ENCODE measurements at places on chromosomes 12 and 14.

DNA sequence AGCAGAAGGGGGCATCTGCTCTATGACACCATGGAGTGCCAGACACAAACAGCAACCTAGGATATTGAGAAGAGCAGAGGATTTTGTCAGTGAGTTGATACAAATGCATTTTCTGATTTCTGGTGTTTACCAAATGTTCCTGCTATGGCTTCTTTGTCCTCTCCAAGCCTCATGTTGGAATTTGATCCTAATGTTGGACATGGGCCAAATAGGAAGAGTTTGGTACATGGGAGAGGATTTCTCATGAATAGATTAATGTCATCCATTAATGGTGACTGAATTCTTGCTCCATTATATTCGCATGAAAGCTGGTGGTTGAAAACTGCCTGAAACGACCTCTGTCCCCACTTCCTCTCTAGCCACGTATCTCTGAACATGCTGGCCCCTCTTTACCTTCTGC is 1002.2 kb upstream of the FLRT2 start:
- peak; percentile 2 for DNase-seq

- DNase-seq = no peak
Measured at GRCh38 chr12:22103418-22103817, 57.4 kb downstream of the CMAS start.

- peak; percentile 73 for DNase-seq
Measured at GRCh38 chr12:123143736-123144461, 7.0 kb downstream of the PITPNM2 start.

GRCh38 chr12:46557539-46558373 is 185.2 kb upstream of the SLC38A2 start:
- peak; percentile 57 for DNase-seq

- DNase-seq = peak; percentile 90
Measured at GRCh38 chr14:68349900-68350629, 442.8 kb downstream of the ZFP36L1 start.

GRCh38 chr14:67987606-67988005 is 168.0 kb downstream of the RAD51B start:
- DNase-seq = peak; percentile 97

- DNase-seq = no peak
Measured at GRCh38 chr12:17456486-17456885, 633.5 kb downstream of the RERGL start.

GRCh38 chr12:6096527-6096926 is 27.9 kb downstream of the VWF start:
- no peak for DNase-seq

- DNase-seq = peak; percentile 28
Measured at GRCh38 chr12:130031571-130032189, 127.9 kb upstream of the TMEM132D start.

DNA sequence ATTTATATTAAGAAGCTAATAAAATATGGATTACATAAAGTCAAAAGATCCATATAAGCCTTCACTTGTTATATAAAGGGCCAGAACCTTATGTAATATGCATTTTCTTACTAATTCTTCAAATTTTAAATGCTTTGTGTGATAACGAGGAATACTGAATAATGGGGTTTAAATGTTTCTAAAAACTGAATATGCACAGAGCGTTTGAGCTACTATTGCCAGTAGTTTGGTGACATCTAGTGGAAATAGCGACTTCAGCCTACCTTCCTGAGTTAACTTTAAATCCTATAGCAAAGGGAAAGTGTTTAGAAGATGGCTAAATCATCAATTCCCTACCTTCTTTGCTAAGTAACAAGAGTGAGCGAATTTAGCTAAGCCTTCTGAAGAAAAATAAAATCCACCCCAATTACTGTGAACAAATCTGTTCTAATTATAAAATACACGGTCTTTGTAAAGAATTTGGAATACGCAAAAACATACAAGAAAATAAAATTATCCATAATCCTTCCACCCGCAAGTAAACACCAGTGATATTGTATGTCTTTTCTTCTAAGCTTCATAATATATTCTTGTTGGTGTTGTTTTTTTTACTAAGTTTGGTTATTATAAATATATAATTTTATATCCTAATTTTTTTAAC is 115.5 kb upstream of the G2E3 start:
- DNase-seq = peak; percentile 29

DNA sequence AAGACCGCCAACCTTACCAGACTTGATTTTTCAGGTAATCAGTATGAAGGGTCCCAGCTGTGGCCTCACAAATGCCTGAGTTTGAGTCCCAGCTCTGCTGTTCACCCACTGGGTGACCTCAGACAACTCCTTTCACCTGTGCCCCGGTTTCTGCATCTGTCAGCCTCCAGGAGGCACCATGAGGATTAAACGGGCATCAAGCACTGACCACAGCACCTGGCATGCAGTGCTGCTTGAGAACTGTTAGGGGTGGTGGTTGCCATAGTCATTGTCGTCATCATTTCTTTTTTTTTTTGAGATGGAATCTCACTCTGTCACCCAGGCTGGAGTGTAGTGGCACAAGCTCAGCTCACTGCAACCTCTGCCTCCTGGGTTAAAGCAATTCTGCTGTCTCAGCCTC is 57.9 kb downstream of the PHETA1 start:
- no peak for DNase-seq

GRCh38 chr12:45644541-45644940 is 85.0 kb upstream of the ARID2 start:
- peak; percentile 22 for DNase-seq

- DNase-seq = peak; percentile 32
Measured at GRCh38 chr14:91977884-91978283, 30.4 kb upstream of the FBLN5 start.

DNA sequence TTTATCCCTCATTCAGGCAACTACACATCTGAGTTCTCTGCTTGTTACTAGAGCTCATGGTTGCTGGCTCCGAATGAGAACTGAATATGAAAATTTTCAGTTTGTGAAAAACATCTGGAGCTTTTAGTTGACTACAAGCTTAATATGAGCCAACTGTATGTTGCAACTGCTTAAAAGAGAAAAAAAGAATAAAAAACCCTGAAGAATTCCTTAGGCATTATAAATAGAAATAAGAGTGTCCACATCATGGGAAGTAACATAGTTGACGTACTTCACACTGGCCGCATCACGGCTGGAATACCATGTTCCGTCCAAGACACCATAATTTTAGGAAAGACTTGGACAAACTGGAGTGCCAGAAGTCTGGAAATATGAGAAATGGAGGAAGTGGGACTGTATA is 57.9 kb downstream of the PDE3A start:
- peak; percentile 58 for DNase-seq

GRCh38 chr12:55762646-55763045 is 19.7 kb downstream of the GDF11 start:
- no peak for DNase-seq

DNA sequence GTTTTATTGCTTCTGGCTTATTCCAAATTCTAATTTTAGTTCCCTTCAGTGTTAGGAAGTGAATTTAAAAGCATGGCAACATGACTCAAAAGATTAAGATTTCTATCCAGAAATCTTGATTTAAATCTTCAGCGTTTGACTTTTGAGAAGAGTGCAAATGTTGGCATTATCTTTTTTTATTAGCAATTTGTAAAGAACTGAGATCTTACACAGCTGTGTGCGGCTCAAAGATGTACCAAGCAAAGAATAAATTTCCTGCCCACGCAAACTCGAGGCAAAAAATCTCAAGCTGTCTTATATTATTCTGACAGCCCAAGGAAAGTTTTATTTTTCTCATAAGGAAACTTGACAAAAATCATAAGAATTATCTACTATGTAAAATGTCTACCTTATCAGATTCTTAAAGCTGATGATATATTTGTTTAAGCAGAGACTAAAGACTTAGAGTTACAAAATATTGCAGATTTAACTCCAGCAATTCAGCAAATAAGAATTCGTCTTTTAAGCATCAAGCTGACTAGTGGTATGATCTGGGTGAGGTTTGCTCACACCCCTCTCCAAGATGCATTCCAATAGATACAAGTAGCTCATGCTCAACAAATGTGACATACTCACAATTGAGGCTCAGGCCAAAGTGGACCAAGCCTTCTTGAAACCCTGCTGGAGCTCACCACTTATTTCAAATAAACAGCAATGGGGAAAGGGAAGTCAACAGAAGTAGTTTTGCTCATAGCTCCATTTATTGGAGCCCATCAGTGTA is 47.4 kb upstream of the POC1B start:
- DNase-seq = peak; percentile 32

GRCh38 chr14:94382099-94382715 is 6.2 kb downstream of the SERPINA1 start:
- DNase-seq = no peak

DNA sequence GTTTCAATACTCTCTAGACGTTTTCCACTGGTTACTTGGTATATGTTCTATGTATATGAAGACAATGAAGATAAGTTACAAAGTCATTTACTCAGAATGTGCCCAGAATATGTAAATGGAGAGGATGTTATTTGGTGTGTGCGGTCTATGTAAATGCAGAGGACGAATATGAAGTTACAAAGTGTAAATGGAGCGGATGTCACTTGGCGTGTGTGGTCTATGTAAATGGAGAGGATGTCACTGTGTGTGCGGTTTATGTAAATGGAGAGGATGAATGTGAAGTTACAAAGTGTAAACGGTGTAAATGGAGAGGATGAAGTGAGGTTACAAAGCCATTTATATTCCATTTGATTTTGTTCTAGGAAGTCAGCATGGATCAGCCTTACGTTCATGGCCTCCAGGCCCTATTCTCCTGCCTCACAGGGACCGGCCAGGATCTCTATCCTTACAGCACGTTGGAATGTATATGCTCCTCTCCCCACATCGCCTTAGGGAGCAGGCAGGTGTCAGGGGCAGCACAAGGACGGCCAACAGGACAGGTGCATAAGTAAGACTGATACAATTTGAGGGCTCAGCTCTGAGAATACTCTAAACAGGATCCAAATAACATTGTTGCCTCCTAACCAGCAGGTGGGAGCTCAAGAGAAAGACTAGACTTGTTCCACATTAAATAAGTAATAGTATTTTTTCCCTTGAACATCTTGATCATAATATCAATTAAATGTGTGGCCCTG is 42.4 kb downstream of the GLRX5 start:
- no peak for DNase-seq

Measured in fibroblast of skin of right biceps (primary cell).